Mesothelial cell of epicardium (in vitro differentiated cells): ENCODE measurements at places on chromosomes 1 and 21.
A peak's percentile ranks its signal among the peaks of the same experiment; 100 is the strongest.

DNA sequence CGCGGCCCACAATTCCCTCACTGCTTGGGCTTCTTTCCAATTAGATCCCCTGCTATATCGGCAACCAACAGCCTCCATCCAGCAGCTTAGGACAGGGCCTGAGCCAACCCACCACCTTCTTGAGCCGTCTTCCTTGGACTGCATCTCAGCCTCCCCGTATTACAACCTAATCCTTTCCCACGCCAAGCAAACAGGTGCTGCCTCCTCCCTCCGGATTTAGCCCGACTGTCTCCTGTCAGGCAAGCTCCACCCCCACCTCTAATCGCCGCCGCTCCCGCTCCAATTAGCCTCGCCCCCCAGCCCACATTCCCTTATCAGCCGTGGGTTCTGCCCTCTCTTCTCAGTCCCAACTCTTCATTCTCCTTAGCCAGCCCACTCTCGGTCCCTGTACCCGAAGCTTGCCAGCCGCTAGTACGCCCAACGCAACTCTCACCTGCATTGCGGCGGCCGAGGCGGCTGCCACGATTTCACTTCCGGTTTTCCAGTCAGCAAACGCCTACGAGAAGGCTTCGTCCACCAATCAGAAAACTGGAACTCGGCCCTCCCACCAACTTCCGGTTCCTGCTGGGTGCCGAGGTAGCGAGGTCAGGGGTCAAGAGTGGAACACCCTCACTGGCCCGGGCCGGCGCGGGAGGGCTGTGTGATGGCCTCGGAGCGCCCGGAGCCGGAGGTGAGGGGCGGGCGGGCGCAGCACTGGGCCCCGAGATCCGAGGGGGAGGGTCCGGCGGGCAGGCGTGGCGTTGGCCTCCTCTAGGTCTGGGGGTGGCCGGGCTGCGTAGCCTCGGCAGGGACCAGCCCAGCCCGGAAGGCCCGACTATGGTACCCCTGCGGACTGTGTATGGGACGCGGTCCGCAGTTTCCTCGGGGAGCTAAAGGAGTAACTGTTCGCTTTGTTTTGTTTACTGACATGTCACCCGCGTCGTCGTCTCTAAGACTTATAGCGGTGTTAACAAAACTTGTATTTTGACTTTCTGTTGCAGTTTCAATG lies at the start of the genes MED8 and SZT2:
MED8 (minus strand) TSS at position 475 of the 988 bp plus-strand sequence; CDS start at position 439, 36 bp downstream.
SZT2 (plus strand) TSS at position 574 of the 988 bp plus-strand sequence; CDS start at position 644, 70 bp downstream.
- DNase-seq: peak; percentile 71

DNA sequence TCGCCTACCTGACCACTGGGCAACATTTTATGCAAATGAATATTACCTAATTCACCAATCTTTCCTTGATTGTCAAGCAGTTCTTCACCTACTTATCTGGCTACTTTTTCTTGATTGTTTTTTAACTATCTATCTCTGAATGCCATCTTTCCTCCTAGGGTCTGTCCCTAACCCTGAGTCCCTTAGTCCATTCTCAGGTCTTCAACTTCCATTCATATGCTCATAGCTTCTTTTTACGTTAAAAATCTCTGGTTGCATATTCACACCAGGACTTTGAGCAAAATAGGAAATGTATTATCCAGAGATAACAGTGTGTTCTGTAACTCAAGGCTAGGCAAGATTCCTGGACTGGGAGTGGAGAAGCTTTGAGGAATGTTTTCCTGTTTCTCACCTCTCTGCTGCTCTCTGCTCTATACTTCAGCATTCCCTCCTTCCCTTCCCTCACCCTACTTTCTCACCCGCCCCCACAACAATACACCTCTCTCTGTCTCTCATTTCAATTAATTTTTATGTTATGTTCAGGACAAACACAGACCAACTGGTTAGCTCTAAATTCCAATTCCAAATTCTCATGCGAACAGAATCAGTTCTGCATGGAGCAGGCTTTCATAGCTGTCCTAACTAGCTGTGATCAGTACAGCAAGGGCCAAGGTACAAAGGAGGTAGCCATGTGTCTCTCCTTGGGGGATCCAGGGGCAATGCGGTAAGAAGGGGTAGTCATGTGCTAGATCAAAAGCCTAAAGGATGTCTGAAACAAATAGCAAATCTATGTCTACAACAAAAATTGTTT lies 278.4 kb downstream of the USH2A start:
- DNase-seq: no peak

- DNase-seq: no peak
Measured at GRCh38 chr1:161884475-161884874, 118.4 kb downstream of the ATF6 start.

GRCh38 chr1:44645476-44646244 lies 28.6 kb downstream of the TMEM53 start:
- DNase-seq: no peak

- no peak for DNase-seq
Measured at GRCh38 chr1:227548119-227548397, 15.3 kb upstream of the ZNF678 start.

DNA sequence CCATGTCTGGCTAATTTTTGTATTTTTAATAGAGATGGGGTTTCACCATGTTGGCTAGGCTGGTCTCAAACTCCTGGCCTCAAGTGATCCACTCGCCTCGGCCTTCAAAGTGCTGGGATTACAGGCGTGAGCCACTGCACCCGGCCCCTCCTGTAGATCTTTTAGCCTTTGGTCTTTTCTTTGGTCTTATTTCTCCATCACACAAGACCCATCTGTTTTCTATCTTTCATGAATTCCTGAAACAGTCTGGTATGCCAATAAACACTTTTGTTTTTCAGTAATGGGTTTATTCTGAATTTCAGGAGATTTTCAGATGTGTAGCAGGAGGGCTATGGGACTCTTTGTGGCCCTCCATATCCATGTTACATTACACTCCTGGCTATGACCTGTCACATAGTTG lies 23.2 kb downstream of the ERRFI1 start:
- no peak for DNase-seq

DNA sequence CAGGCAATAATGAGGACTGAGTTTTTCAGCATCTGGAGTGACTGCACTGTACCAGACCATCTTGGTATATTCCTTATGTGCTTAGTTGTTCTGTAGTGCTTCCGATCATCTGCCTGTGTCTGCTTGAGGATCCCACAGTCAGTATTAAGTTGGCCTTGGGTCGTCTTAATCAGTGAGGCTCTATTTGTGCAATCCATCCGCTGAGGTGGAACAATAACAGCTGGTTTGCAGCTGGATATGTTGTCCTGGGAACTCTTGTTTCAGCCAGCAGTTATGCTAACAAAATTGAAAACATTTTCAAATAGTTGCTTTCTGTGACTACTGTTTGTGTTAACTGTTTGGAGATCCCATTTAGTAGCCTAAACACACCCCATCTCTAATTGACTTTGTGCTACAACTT lies 73.7 kb downstream of the LAMC1 start:
- no peak for DNase-seq

- DNase-seq: no peak
Measured at GRCh38 chr1:166197141-166197540, 30.3 kb upstream of the FAM78B start.

DNA sequence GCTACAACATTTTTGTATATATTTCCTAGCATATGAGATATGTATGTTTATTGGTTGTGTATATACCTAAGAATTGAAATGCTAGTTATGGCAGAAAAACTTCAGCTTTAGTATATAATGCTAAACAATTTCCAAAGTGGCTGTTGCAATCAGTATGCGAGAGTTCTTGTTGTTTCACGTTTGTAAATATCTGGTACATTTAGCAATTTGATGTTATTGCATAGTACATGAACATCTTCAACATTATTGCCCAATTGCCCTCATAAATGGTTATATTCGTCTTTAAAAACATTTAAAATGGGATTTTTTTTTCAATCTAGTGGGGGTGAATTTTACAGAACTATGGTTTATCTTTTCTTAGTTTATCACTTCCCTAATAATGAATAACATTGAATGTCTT lies 86.2 kb upstream of the HP1BP3 start:
- DNase-seq: no peak

- DNase-seq: no peak
Measured at GRCh38 chr1:35590476-35591040, 17.4 kb downstream of the TFAP2E start.

DNA sequence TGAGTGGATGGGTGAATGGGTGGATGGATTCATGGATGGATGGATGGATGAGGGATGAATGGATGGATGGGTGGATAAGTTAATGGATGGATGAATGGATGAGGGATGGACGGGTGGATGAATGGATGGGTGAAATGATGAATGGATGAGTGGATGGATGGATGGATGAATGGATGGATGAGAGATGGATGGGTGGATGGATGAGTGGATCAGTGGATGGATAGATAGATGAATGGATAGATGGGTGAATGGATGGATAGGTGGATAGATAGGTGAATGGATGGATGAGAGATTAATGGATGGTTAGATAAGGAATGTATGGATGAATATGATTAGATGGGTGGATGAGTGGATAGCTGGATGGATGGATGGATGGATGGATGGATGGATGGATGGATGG lies 313.5 kb downstream of the NPHP4 start:
- no peak for DNase-seq

- no peak for DNase-seq
Measured at GRCh38 chr21:34878940-34879339, 170.2 kb downstream of the RUNX1 start.

DNA sequence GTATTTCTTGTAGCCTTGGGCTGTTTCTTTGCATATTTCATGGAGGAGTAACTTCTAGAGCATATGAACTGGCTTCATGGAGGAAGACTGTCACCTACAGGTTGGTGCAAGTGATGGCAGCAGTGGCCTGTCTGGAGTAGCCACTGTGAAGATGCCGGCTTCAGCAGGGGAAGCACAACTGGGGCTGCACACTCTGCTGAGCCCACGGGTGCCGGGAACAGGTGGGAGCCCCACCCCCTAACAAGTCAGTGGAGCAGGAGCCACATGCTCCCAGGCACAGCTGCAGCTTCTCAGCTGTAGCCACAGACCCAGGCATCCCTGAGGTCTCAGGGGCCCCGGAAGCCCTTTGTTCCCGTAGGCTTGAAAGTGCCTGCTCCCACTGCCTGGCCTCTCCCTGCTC lies 43.2 kb upstream of the C1orf185 start:
- no peak for DNase-seq

DNA sequence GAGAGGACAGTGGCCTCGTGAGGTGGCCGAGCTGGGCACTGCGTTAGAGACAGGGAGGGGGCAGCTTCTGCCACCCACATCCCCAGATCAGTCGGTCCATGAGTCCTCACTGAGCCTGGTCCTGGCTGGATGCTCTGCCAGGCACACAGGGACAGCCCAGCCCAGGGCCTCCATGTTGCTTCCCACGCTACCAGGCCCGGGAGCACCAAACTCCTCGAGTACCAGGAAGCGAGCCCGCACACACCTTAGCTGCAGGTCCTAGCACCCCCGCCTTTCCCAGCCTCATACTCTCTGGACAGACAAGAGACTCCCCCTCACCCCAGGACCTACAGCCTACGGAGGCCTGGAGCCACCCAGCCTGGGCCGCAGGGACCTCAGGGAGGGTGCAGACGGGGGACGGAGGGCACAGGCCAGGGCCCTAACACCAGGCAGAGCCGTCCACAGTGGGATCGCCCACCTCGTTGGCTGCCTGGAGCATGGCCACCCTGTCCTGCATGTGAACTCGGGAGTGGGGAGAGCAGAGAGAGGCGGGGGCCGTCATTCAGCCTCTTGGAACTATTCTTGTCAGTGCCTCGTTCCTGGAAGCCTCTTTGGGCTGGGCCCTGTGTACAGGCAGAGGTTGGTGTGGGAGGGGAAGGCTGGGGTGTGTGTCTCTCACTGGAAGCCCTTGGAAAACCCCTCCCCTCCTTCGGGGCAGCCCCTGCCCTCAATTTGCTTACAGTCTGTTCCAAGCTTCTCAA lies 90.9 kb upstream of the RUNX3 start:
- DNase-seq: no peak

GRCh38 chr1:53368314-53369033 lies 40.6 kb upstream of the LRP8 start:
- DNase-seq: peak; percentile 12
